Neural progenitor cell (in vitro differentiated cells): ENCODE measurements at places on chromosomes 4 and X. TPM values are rescaled to one million over a fixed set of nuclear protein-coding genes. Genes with fewer than 3 reads are reported as not detected.

The SHROOM3 gene
- total RNA-seq = 36.6 and 52.7 TPM in 2 replicates

The RAB33A gene
- total RNA-seq = 4.4 and 5.1 TPM in 2 replicates

The C4orf50 gene
- total RNA-seq = 0.09 and 0.32 TPM in 2 replicates

The ABLIM2 gene
- total RNA-seq = 0.24 and 1.2 TPM in 2 replicates

- DNase-seq = no peak
These were observed 1.9 kb downstream of the SPIN2A start for GRCh38 chrX:57135287-57135686.

- DNase-seq = no peak
These were observed 197.8 kb downstream of the PDGFC start for GRCh38 chr4:156773648-156774357.

DNA sequence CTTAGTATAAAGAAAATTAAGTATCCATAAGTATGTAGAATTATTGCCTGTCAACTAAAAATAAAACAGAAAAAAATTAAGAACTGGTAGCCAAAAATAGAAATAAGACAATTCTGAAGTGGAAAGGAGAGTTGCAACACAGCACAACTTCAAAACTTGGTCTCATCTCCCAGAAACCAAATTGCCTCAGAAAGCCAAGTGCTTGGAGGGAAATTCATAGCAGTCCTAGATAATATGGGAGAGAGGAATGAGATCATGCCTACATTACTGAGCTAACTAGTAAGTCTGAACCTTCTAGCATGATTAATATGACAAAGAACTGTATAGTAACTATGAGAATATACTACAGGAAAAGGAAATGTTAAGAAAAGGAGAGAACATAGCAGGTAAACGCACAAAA lies 256.5 kb downstream of the LDB2 start:
- no peak for DNase-seq

DNA sequence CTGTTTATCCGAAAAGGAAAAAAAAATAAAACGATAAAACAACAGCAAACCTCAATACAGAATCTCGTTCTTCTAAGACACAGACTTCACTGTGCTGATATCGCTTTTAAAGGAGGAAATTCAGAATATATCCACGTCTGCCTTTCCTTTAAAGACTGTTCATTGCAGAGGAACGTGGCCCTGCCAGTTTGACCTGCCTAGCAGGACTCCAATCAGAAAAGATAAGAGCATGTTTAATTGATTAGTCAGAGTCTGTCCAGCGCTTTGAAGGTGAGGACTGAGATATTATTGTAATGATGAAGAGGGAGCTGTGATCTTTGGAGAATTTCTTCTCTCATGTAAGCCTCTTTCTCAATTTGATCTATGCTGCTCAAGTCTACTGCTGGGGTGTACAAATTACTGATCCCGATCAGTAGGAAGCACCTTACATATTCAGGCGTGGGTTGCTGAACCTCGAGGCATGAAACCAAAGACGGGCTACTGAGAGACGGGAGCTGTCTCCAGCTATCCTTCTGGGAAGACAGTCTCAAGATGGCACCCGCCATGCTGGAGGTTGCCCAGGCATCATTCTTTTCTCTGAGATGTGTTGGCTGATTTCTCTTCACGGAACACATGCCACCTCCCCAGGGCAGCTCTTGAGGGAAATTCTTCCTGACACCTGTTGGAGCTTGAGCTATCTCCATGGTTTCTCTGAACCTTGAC lies 146.1 kb downstream of the SHOX start:
- DNase-seq = no peak

DNA sequence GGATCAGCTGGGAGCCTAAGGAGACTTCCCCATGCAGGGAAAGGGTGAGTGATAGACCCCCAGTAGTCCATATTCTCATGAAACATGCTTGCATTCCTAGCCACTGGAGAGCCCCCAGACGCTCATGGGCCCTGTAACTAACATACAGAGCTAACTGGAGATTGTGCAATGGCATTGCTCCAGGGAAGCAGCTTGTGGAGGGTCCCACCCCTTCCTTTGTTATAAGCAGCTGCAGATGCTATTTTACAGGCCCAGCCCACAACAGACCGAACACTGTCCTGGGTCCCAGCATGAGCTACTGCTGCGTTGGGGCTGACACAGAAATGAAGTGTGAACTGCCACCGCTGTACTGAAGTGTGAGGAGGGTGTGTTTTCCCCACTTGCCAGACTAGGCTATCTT lies 1465.7 kb upstream of the DIAPH2 start:
- DNase-seq = peak; percentile 47
